ENCODE measurements at places on chromosomes 5 and 9. TPM values are rescaled to one million over a fixed set of nuclear protein-coding genes. Genes with fewer than 3 reads are reported as not detected.

The RALGPS1 gene
- total RNA-seq = 0.83 TPM

The PCDHA12 gene
- total RNA-seq = 0.45 TPM

The ADRB2 gene
- total RNA-seq = 14.8 TPM

The OR1J2 gene
- not detected for total RNA-seq

The C9orf153 gene
- total RNA-seq = not detected

The ELOVL7 gene
- total RNA-seq = 39.2 TPM

The CCDC69 gene
- total RNA-seq = 0.61 TPM

The PCDHB4 gene
- total RNA-seq = 0.24 TPM

The GPX3 gene
- total RNA-seq = 2.7 TPM

The PCDHGA10 gene
- total RNA-seq = 7.9 TPM

The GARNL3 gene
- total RNA-seq = 2.3 TPM

The FAT2 gene
- 137 TPM for total RNA-seq

The IL33 gene
- total RNA-seq = 0.50 TPM

The TNFSF15 gene
- 2.1 TPM for total RNA-seq

The DOCK8 gene
- 4.0 TPM for total RNA-seq

The BRIX1 gene
- total RNA-seq = 37.2 TPM

The HSPA4 gene
- total RNA-seq = 189 TPM

The RANBP17 gene
- 10.3 TPM for total RNA-seq

The ZNF483 gene
- total RNA-seq = 5.7 TPM

The LCN1 gene
- not detected for total RNA-seq

The ENHO gene
- not detected for total RNA-seq

The CNTNAP3 gene
- 23.7 TPM for total RNA-seq

Data from mammary epithelial cell (primary cell).